ENCODE measurements at places on chromosomes 2 and 18. TPM values are rescaled to one million over a fixed set of nuclear protein-coding genes. Genes with fewer than 3 reads are reported as not detected.

Gene TMEM247
- polyA plus RNA-seq = not detected

Gene PID1
- 2.7 TPM for polyA plus RNA-seq

Gene RUFY4
- polyA plus RNA-seq = not detected

Gene SPDYA
- 0.14 TPM for polyA plus RNA-seq

Gene SCN7A
- polyA plus RNA-seq = not detected

Gene CD8B
- polyA plus RNA-seq = not detected

Gene ACVR1
- polyA plus RNA-seq = 14.6 TPM

Gene PDE11A
- 3.4 TPM for polyA plus RNA-seq

- no peak for DNase-seq
These were observed 347.1 kb upstream of the FSIP2 start for GRCh38 chr2:185391543-185391942.

- DNase-seq = no peak
These were observed 58.2 kb downstream of the KIAA1328 start for GRCh38 chr18:36887114-36887513.

- no peak for DNase-seq
These were observed 344.5 kb upstream of the ID2 start for GRCh38 chr2:8337321-8337720.

DNA sequence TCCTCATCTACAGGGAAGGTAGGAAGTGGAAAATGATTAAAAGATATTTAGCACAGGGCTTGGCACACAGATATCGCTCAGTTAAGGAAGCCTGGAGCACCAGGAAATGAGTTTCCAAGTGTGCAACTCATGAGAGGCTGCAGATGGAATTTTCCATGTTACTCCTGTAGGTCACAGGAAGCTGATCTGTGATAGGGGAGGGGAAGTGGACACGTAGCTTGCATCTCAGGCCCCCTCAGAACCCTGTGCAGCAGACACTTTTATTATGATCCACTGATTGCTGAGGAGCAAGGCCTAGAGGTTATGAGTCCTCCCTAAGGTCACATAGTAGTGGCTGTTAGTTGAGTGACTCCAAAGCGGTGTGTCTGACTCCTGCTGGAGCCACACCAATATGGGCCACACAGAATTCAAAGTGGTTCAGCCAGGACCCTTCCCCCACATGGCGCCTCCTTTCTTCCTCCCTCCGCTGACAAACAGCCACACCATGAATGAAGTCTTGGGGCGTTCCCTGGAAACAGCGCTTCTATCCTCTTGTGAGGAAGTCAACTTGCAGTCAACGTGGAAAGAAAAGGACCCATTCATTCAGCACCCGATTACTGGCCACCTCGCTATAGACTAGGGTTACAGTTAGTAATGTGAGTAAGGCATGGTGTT, 21.5 kb downstream of the DYSF start:
- no peak for DNase-seq

DNA sequence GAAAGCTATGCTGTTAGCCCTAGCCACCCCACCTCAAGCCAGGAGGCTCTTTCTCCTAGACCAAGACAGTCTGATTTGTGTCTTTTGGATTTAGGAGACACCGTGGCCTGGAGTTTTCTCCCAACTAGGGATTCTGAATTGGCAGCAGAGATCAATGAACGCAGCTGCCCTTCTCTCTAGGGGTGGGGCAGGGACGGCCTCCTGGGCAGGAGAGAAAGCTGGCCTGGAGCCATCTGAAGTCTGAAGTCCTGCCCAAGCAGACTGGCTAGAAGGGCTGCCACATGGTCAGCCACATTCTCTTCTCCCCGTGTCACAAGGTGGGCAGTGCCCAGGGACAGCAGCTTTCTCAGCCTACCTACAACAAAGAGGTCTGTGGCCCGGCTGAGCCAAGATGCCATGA, 45.1 kb downstream of the PIEZO2 start:
- DNase-seq = no peak

- no peak for DNase-seq
These were observed 69.4 kb downstream of the ZDBF2 start for GRCh38 chr2:206343816-206344215.

DNA sequence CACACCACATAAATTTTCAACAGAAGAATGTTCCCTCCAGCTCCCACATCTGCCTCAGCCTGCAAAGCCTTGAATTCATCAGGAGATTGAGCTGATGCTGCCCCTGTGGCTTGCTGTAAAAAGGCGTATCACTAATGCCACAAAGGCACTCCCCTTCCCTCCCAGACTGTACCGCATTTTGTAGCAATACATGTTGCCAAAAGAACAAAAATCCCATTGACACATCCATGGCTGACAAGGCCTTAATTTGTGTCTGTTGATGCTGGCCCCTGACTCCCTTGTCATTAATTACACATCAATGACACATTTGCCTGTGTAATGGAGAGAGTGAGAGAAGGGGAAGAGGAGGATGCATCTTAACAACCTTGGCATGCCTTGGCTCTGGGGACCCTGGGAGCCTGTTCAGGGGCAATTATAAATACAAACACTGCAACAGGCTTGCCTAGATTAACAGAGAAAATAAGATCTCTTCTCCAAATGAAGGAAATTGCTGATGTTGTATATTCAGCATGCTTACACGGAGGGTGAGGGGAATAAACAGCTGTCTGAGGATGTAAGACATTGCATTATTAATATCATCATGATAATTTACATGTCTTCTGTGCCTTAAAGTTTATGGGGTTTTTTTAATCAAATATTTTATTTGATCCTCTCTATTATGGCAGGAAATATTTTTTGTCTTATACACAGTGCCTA, 264.0 kb downstream of the SUCLG1 start:
- no peak for DNase-seq

- DNase-seq = no peak
These were observed 44.5 kb downstream of the GREB1 start for GRCh38 chr2:11578081-11578948.

DNA sequence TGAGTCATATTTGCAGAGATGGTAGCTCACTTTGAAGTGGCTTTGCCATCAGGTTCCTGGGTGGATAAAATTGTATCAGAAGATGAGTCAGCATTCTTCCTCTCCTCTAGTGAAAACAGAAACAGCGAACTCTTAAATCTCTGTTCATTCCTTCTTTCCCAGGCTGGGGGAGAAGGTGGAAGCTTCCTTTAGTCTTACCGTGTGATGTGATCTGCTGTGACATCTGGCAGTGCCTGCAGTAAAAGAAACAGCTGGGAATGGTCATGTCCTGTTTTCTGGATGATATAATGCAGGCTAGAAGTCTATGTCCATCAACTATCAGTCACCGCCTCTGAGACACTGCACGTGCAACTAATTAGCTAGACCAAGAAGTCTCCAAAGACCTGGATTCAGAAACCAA, 171.6 kb downstream of the VAPA start:
- DNase-seq = no peak

DNA sequence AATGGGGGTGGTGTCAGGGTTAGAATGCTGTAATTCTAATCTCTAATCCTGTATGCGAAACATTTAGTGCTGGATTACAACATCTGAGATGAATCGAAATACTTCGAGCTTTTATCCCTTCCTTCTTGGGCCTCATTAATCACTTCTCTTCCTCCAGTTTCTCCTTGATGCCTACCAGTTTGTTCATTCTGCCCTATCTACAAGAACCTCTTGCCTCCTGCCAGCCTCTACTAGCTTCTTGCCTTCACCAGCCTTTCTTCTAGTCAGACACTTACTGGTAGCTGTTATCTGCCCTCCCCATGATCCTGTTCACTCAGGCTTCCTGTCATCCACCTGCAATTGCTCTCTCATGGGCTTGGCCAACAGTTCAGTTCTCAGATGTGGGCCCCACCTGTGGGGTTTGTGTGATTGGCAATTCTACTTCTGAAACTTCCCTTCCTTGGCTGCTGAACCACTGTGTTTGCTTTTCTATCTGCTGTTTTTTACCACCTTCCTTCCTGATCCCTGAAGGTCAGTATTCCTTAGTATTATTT, 15.4 kb upstream of the FARP2 start:
- DNase-seq = no peak

DNA sequence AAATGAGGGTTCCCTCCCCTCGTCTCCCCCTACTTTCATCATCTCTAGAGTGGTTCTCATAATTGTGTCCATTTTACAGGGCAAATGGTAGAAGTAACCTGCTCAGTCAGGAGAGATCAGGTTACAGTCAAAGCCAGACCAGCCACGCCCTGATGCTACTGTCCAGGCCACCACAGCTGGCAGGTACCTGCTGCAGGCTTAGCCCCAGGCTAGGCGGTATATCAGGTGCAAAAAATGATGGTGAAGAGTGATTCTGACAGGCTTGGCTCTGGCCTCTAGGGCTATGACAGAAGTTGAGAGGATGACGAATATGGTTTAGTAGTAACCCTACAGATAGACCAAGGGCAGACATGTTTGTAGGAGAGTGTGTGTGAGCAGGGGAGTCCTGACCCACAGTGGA, 67.1 kb downstream of the HAUS1 start:
- no peak for DNase-seq

- DNase-seq = no peak
These were observed 130.3 kb downstream of the CELF4 start for GRCh38 chr18:37435150-37435867.

DNA sequence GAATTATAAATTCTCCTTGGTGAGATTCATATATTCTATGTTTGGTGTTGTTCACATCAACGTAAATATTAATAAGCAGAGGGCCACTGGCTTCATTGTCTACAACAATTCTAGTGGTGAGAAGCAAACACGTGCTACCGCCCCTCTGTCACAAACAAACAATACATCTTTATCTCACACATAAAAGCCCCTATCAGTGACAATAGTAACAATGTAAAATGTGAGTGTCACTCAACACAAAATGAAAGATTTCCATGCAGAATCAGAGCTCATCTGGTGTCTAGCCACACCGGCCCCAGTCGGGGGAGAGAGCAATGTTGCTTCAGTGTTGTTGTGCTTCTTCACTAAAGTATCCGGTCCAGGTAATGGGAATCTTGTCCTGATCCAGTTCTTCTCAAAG, 932.6 kb downstream of the SOCS6 start:
- no peak for DNase-seq

DNA sequence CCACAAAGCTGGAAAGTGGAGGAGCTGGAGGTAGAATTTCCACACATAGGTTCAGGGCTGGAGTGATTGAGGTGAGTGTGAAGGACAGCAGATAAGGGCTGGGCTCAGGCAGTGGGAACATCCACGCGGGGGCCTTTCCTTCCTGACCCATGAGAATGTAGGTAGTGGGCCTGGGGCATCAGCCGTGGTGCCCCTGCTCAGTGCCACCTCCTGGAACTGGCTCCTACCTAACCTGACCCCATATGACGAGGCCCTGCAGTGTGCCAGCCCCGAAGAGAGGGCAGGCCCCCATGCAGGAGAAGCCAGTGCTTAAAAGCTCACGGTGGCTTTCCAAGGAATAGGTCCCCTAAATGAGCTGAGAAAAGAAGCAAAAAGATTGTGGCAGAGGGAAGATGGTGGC, 66.2 kb downstream of the HS6ST1 start:
- DNase-seq = no peak

DNA sequence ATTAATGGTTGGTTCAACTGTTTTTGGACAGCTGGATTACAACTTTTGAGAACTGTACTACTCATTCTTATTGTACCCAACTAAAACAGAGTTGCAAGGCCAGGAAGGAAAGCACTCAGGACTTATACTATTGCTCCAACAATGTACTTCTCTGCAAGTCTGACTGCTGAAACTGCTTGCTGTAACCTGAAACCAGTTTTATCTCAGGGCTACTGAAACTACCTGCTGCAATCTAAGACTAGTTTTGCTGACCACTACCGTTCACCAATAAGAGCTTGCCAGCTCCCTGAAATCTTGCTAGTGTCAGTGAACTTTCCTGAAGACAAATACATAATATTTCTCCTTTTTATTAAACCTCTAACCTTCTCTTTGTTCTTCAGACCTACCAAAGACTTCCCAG, 157.3 kb downstream of the CDCA7 start:
- no peak for DNase-seq

DNA sequence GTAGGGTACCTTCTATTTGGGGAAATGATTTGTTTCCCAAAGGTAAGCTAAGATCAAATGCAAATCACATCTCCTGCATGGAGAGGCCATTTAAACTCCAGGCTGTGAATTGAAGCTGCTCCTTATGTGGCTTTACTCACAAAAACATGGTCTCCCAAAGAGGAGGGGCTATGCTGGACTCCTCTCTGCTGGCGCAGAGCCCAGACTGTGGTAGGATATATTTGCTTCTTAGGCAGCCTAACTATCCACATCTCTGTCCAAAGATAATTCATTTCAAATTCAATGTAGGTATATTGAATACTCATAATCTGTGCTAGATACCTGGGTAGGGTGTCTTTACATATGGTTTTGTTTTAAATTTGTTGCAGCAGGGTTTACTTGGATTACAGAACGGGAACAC, 358.5 kb downstream of the ALK start:
- no peak for DNase-seq

DNA sequence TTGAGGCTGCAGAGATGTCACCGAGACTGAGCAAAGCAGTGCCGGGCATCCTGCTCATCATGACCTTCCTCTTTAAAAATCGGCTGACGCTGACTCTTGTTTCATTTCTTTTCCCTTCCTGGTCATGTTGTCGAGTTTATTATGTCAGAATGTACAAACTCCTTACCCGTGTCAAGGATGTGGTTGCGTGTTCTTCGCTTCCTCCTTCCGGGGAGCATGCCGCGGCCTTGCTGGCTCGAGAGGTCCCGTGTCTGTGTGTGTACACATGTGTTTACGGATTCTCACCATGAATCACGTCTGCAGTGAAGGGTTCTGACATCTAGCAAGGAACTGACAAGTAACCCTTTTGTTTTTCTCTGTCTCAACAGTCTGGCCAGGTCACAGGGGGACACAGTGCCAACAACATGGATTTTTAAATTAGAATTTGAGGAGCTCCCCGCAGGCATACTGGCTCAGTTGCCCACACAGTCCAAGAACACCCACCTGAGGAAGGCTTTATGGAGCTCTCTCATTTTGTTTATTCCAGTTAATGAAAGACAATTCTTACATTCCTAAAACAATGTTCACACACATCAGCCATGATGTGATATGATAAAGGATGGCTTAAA, 60.2 kb downstream of the MYT1L start:
- no peak for DNase-seq

GRCh38 chr18:29383311-29384273, 1206.7 kb upstream of the CDH2 start:
- no peak for DNase-seq

- no peak for DNase-seq
These were observed 202.9 kb upstream of the NT5C1B start for GRCh38 chr2:18792226-18792629.

DNA sequence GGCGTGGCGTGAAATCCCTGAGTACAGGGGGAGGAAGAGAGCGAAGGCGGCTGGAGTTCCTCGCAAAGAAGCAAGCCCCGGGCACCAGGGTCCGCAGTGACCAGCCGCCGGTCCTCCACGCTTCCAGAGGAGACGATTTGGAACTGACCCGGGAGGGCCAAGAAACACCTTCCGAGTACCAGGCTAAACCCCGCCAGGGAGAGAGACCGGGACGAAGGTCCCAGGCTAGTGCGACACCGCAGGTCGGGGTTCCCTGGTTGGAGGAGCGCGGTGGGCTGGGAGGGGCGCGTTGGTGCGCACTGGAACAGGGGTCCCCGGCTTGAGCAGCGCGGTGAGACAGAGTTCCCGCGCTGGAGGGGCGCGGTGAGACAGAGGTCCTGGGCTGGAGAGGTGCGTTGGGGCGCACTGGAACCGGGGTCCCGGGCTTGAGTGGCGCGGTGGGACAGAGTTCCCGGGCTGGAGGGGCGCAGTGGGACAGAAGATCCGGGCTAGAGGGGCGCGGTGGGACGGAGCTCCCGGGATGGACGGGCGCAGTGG, 901 bp downstream of the WDFY1 start:
- DNase-seq = peak; percentile 41

Measured in A549 (cell line).